ENCODE measurements at places on chromosomes 7 and 10.

- no peak for DNase-seq
Measured at GRCh38 chr7:129684777-129685176, 73.3 kb downstream of the NRF1 start.

DNA sequence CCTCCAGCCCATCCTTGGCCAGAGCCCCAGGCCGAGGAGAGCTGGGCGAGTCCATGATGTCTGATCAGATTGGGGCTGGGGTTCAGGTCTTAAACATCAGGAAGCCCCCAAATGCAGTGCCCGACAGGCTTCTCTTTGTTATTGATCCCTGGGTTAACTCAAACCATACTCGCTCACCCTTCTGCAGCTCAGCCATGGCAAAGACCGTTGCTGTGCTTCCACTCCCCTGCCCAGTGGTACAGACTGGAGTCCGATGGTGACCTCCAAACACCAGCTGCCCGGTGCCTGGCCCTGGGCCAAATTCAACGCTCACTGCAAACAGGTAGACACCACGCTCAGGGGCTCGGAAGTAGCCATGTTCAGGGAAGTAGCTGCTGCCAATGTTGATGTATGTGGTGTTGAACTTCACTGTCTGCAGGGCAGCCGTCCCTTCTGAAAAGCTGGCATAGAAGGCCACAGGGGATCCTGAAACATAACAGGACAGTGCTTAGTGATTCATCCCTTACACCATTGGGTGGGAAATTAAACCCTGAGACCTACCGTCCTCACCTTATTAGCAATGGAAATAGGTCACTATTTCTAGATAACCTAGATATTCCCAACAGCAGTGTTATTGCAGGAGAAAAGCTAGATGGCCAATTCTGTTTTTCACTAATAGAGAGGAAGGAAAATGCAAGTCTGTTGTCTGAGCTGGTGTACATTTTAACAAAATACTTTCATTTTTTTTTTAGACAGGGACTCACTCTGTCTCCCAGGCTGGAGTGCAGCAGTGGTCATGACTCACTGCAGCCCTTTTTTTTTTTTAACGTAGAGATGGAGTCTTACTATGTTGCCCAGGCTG lies 20.5 kb downstream of the MMRN2 start:
- DNase-seq, result no peak

GRCh38 chr10:71627956-71628355 lies 91.6 kb downstream of the C10orf105 start:
- DNase-seq, result no peak

DNA sequence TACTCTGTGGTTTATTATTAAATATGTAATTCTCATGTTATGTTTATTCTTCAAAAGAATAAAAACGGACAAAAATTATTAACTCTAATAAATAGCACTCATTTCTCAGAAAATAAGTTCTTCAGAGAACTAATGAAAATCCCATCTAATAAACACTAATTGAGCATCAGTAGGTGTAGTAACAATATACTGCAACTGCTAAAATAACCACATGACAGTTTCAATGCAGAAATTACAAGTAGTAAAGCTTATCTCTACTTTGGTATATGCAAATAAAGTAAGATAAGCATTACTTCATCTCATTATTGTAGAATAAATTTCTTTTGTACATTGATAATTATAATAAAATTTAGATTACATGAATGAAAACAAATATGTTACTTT lies 56.4 kb upstream of the DKK1 start:
- no peak for DNase-seq

GRCh38 chr7:138029941-138030340 lies 28.1 kb upstream of the CREB3L2 start:
- DNase-seq, result no peak

- no peak for DNase-seq
Measured at GRCh38 chr10:89158446-89158845, 48.7 kb downstream of the CH25H start.

DNA sequence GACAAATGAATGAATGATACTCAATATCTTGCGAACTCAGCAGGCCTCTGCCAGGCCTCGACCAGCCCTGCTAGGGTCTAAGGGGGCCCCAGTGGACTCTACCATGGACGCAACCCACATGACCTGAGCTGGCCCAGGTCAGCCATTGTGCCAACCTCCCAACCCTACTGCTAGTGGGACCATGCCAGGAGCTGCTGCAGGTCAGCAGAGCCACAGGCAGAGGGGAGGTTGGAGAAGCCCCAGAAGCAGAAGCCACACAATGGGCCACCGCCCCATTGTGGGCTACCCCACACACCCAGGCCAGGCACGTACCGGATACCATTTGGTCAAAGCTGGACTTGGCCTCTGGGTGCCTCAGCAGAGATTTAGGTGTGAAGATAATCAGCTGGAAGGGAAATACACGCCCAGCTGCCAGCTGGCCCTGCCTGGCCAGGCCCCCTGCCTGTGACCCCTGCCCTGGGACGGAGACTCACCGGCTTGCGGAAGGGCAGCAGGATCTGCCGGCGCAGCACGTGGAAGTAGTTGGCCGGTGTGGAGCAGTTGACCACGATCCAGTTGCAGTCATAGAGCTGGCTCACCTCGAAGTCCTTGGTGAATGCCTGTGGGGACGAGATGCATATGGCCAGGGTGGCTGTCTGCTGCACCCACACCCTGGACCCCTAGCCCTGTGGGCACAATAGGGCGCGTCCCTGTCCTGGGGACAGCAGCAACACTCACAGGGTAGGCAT lies 24.5 kb downstream of the OGDHL start:
- DNase-seq, result no peak

GRCh38 chr7:131021902-131022301 lies 287.9 kb upstream of the KLF14 start:
- DNase-seq, result no peak

DNA sequence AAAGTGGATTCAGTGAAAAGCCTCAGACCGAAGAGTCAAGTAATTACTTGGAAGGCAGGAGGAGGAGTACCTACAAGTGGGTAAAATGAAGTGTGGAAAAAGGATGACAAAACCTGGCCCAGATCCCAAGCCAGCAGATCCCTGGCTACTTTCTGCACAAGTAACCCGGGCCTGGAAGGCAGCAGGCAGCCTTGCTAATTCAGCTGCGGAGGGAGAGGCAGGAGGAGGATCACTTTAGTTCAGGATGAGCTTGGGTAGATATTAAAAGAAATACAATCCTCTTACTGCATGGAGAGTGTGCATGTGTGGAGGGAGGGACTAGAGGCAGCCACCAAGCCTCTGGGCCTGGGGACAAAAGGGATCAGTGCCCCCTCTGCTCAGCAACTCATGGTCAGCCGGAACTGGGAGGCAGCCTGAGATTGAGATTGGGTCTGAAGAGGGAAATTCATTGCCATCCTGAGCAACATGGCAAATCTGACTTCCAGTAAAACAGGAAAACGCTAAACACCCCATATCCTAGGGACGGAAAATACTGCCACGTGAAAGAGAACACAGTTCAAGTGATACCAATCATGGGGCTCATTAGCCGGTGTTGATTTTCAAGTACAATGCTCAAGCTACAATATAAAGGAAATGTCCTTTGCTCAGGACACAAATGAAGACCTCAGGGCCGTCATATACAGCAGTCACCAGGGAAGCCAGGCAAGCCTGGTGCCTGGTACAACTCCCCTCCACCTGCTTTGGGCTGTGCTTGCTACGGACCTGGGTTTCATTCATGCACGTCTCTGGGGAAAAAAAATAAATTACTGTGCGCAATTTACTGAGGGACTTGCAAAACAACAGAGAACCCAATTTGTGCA lies 1.3 kb downstream of the AMPH start:
- no peak for DNase-seq

GRCh38 chr7:154287356-154287755 lies 235.2 kb downstream of the DPP6 start:
- no peak for DNase-seq

DNA sequence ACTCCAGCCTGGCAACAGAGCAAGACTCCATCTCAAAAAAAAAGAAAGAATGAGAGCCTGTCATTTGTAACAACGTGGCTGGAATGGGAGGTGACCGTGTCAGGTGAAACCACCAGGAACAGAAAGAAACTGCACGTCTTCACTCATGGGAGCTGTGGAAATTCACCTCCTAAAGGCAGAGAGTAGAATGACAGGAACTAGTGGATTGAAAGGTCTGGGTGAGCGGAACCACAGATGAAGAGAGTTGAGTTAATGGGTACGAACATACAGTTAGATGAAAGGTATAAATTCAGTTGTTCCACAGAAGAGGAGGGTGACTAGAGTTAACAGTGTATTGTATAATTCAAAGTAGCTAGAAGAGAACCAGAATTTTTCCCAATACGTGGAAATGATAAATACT lies 78.6 kb downstream of the MAD1L1 start:
- peak; percentile 22 for DNase-seq

DNA sequence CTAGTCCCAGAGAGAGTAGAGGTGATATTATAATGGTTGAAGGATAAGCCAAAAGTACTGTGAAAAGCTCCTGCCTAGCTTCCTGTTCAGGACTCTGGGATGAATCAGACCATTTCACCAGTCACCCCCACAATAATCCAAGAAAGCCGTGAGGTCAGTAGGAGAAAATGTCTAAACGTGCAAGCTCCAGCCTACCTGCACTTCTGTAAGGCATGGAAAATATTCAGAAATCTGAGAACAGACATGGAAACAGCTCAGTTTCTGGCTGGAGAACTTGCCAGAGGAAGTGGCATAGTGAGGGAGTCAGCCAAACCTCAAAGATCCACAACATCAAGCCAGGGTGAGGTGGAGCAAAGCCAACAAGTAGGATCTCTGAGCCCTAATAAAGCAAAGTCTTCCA lies 58.2 kb downstream of the ELAPOR2 start:
- no peak for DNase-seq

- DNase-seq, result peak; percentile 4
Measured at GRCh38 chr7:69403169-69403568, 195.1 kb upstream of the AUTS2 start.

GRCh38 chr10:118216020-118216419 lies 126.1 kb downstream of the FAM204A start:
- DNase-seq, result no peak

DNA sequence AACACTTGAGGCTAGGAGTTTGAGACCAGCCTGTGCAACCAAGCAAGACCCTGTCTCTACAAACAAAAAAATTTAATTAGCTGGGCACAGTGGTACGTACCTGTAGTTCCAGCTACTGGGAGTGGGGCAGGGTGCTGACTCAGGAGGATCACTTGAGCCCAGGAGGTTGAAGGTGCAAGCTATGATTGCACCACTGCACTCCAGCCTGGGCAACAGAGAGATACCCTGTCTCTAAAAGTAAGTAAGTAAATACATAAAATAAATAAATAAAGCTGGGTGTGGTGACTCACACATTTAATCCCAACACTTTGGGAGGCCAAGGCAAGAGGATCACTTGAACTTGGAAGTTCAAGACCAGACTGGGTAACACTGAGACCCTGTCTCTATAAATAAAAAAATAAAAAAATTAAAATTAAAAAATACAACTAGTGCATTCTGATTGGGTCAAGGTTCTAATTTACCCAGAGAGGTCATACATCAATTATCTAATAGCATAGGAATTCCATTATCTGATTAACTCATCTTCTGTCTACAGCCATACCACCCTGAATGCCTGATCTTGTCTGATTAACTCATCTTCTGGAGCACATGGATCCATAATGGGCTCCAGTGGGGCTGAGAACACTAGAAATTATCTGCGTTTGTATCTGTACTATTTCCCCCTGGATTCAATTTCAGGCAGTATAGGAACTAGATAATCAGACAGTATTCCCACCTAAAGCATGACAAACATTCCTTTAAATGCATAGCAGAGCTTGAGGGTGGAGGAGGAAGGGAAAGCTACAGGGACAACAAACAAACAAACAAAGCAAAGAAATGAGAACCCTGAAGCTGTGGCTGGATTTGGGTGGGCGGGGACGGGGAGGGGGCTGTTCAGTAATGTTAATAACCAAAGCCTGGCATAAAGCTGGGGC lies 21.0 kb upstream of the HILPDA start:
- no peak for DNase-seq

DNA sequence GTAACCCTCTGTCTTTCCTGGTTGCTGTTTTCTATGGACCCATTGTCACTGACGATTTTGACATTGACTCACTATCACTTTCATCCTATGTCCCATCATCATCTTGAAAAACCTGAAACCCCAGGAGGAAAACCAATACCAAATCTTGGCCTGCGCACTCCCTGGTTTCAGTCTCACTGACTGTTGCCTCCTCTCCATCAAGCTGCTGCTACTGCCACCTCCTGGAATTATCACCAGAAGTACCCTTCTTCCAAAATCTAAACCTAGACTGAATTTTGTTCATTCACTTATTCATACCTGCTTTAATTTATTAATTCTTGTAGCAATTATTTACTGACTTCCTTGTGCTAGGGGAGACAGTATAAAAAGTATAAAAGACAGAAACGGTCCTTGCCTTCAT lies 44.5 kb upstream of the ACBD5 start:
- peak; percentile 19 for DNase-seq

GRCh38 chr7:40316176-40316575 lies 181.4 kb downstream of the SUGCT start:
- DNase-seq, result no peak

- no peak for DNase-seq
Measured at GRCh38 chr7:38775506-38776175, 133.3 kb downstream of the VPS41 start.

- no peak for DNase-seq
Measured at GRCh38 chr10:131248376-131249165, 63.0 kb downstream of the TCERG1L start.

DNA sequence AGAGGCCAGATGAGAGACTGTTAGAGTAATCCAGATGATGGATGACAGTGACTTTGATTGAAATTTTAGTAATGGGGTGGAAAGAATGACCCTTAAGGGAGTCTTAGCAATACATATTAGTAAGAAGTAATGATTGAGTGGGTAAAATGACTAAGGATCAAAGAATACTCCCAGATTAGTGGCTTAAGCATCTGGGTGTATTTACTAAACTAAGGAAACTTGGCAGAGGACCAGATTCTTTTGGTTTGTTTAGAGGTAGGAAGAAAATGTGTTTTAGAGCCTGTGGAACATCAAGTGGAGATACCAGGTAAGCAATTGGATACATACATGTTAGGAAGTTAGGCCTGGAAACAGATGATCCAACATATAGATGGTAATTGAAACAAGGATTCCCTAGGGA lies 58.8 kb upstream of the ADRA2A start:
- no peak for DNase-seq

DNA sequence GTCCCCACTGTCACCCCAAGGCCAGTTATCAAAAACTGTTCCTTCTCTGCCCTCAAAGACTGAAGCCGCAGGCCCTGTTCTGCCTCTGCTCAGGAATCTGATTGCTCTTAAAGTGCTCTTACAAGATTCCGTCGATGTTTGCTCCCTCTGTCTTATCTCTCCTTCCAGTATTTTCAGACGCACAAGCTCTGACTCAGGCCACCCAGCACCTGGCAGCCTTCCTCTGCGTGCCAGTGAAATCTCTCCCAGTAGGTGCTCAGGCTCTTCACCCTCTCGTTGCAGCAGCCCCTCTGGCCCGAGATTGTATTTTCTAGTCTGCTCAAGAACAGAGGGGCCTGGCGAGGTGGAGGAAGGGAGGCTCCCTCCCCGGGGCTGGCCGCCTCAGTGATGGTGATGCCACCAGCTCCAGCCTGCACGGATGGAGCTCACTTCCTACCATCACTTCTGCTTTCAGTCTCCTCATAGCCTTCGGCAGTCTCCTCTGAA lies 276.2 kb downstream of the USP6NL start:
- DNase-seq, result no peak
